NCI-H1105 treated with DMSO at 0.1 percent for 48 hours (cell line): ENCODE measurements at places on chromosomes 3 and 15.

DNA sequence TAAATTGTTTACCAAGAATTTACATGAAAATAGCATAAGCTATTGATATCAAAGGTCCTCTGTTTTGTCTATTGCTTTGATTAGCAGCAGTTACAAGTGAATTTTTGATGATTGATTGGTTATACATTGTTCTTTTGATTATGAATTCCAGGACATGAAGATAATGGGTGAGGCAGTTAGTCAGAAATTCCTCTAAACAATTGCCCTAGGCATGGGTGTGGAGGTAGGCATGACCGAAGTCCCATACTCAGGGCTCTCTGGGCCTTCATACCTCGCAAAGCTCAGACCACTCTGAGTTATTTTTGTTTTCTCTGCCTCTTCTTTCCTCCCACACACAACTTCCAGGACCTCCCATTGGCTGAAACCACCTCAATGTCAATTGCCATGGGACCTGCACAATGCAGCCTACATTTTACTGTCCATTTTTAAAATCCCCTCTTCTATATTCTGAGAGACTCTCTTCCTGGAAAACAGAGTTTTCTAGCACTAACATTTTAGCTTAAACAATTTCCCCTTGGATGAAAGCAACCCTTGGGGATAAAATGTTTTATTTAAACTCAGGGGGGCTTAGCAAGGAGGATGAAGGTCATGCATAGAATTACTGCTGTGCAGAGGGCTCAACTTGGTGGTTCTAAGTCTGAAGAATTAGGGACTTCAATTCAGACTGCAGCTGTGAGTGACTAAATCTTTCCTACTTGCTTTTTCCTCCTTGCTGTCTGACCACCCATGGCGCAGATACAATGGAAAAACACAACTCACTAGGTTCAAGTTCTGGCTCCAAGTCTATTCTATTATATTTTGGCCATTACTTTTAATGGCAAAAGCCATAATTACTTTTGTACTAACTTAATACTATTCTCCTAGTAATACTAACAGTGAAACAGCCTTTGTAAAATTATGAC lies 594.8 kb downstream of the NTRK3 start:
- DNase-seq = no peak

DNA sequence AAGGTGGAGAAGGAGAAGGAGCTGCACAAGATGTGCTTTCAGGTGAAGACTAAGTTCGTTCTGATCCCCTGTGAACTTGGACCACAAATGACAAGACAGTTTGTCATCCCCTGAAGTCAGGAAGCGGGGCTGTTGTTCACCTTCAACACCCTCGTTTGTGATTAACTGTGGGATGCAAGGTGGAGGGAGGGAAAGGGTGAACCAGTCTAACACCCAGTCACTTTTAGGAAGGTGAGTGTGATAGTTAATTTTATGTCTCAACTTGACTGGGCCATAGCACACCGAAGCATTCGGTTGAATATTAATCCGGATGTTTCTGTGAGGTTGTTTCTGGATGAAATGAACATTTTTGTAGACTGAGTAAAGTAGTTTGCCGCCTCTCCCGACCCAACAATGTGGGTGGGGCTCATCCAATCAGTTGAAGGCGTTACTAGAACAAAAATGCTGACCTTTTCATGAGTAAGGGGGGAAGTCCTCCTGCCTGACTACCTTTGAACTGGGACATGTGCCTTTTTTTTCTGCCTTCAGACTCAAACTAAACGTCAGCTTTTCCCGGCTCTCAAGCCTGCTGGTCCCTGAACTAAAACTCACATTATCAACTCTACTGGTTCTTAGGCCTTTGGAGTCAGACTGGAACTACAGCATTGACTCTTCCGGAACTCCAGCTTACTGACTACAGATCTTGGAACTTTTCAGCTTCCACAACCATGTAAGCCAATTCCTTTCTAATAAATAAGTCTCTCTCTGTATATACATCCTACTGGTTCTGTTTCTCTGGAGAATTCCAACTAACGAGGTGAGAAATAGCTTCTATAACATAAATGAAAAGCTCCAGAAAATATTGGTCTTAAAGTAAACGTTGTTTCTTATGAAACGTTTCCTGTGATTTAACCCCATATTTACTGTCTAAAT lies 264.0 kb upstream of the SLITRK3 start:
- DNase-seq = no peak

- DNase-seq = peak; percentile 15
Measured at GRCh38 chr3:133136114-133137041, 98.2 kb downstream of the TMEM108 start.

DNA sequence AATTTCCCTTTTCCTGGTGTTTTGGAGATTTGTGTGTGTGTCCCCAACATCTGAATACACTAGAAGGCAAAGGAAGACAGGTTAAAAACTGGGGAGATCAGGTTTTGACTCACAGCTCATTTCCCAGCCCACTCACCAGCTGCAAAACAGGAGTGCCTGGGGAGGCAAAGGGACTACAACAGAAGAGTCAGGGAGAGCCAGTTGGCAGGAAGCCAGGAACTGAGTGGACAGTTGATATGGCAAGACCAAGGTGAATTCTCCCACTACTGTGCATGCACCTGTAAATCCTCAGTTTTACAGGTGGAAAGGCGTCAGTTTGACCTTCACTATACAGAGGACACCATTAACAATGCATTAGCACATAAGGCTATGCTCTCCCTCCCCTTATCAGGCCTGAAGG lies 901.5 kb upstream of the SEMA6D start:
- peak; percentile 63 for DNase-seq

GRCh38 chr3:164155400-164155799 lies 922.9 kb downstream of the SI start:
- no peak for DNase-seq

- DNase-seq = no peak
Measured at GRCh38 chr3:47163169-47164006, 525 bp downstream of the SETD2 start.

DNA sequence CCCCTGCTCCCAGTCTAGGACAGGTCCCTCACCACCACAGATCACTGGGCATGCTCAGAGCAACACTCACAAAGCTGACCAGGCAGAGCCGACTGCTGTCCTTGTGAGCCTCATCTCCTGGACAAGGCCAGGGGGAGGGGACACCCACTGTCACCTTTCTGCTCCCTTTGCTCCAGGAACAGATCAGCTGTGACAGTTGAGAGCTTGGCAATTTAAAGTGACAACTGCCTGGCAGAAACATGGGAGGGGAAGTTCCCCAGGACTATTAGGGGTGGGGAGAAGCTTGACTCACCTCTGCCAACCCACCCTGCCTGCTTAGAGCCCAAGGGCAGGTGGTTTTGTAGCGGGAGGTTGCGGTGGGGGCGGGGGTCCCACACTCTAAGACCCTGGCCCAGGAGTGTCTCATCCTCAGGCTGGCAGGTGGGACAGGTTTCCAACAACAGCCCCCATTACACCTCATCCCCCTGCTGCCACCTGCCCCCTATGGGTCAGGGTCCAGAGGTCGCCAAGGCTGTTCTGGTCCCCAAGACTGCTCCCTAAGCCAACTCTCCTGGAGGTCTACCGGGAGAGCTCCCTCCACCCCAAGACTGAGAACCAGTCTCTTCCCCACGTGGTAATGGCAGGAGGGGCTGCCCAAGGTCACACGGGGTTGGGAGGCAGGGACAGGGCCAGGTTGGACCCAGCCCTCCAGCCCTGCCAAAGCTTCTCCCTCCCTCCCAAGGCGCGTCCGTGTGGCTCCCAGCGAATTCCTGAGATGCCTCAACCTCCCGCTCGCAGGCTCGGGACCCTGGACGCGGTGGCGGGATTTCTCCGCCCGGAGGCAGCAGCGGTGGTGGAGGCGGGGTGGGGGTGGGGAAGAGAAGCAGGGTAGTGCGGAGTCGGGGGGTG lies 80.4 kb downstream of the IQSEC1 start:
- no peak for DNase-seq

GRCh38 chr3:52600258-52600657 lies 63.9 kb downstream of the UQCC5 start:
- DNase-seq = no peak

GRCh38 chr15:27017168-27017809 lies 46.3 kb downstream of the GABRG3 start:
- peak; percentile 42 for DNase-seq

- no peak for DNase-seq
Measured at GRCh38 chr3:136939489-136939888, 18.3 kb upstream of the IL20RB start.

DNA sequence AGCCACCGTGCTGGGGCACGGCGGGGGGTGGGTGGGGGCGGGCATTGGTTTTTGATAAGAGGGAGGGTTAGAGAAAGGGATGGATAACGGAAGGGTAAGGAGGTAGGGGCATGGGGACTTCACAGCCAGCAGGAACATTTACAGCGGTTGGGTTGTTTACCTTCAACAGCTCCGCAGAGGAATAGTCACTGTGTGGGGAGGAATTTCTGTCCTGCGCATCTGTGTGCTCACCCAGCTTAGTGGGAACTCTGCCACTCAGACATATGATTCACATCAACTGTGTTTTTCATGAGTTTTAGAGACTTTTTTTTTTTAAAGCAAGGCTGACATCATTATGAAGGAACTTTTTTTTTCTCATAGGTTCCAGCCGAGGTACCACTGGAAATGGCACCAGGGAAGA lies 19.6 kb downstream of the CHRD start:
- DNase-seq = no peak

GRCh38 chr3:104556372-104557078 lies 810.2 kb upstream of the ALCAM start:
- DNase-seq = no peak

- DNase-seq = no peak
Measured at GRCh38 chr15:89912674-89913396, at the start of gene ARPIN. TSS of gene ARPIN (minus strand) at chr15:89912952. CDS start at chr15:89912835, 117 bp downstream.
